ENCODE measurements at places on chromosomes 7 and 10.
A peak's percentile ranks its signal among the peaks of the same experiment; 100 is the strongest.

DNA sequence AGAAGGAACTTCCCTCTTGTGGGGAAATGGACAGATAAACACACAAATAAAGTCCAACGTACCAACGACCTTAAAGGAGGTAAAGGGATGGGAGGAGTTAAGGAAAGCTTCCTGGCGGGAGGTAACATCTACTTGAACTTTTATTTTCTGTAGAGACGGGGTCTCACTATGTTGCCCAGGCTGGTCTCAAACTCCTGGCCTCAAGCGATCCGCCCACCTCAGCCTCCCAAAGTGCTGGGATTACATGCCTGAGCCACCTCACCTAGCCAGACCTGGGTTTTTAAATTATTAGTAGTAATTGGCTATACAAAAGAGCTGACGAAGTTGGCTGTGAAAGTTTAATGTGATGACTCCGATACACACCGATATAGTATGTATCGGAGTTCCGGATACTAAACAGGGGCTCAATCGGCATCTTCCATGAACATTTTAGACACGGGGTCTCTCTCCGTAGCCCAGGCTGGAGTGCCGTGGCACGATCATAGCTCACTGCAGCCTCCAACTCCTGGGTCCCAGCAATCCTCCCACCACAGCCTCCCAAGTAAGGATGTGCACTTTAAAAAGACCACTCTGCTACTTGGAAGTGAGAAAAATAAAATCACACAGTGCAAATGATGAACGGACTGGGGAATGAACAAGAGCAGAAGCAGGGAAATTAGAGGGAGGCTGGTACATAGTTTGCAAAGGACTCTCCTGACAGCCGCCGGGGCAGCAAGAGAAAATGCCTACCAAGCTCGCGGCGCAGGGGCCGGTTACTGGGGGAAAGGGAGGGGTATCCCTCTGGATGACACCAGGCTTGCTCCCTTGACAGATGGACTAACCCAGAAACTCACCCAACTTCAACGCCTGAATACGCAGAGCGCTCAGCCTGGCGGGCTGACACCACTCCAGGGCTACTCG is 1.0 kb downstream of the BCL7B start:
- no peak for DNase-seq

GRCh38 chr7:76108540-76109233 is 60.8 kb downstream of the MDH2 start:
- DNase-seq = no peak

DNA sequence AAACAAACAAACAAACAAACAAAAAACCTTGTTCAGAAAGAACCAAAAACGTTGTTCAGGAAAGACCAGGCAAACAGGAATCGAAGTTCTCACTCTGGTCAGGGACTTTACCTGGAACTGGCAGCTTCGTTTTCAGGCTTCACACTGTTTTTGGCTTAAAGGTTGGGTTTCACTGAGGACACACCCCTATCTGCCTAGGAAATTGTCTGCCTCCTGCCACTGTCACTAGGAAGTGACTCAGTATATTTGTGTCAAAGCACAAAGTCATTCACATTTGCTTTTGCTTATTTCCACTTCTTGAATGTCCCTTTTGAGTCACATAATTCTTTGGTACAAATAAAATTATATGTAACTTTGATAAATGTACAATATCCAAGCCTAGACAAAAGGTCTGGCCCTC is 37.9 kb downstream of the PNLIPRP3 start:
- no peak for DNase-seq

GRCh38 chr10:126670056-126670894 is at the start of gene C10orf90:
Gene C10orf90, minus strand, starts transcription at chr10:126670693. Its CDS starts 213 bp downstream, at chr10:126670480.
- no peak for DNase-seq

- DNase-seq = peak; percentile 28
These were observed 15.0 kb upstream of the PCBD1 start for GRCh38 chr10:70903262-70903921.

GRCh38 chr7:25658375-25658774 is 430.1 kb upstream of the NPVF start:
- DNase-seq = no peak

GRCh38 chr7:139838876-139839275 is 9.8 kb downstream of the TBXAS1 start:
- no peak for DNase-seq

DNA sequence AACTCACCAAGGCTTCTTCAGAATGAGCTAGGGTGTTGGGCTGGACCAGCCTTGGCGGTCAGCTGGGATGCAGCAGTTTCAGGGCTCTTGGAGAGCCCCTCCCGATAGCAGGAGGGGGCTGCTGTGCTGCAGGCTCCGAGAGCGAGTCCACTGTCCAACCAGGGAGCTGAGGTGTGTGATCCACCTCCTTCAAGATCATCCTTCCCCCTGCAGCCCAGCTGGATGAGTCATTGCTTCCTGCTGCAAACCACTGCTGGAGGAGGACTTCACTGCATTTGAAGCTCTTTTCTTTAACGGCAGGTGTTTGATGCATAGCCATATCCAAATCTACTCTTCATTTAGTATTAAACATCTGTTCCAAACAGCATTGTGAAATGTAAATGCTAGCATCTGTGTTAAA is 54.2 kb upstream of the EBF3 start:
- no peak for DNase-seq

GRCh38 chr10:78217336-78217735 is 183.7 kb downstream of the RPS24 start:
- DNase-seq = no peak

DNA sequence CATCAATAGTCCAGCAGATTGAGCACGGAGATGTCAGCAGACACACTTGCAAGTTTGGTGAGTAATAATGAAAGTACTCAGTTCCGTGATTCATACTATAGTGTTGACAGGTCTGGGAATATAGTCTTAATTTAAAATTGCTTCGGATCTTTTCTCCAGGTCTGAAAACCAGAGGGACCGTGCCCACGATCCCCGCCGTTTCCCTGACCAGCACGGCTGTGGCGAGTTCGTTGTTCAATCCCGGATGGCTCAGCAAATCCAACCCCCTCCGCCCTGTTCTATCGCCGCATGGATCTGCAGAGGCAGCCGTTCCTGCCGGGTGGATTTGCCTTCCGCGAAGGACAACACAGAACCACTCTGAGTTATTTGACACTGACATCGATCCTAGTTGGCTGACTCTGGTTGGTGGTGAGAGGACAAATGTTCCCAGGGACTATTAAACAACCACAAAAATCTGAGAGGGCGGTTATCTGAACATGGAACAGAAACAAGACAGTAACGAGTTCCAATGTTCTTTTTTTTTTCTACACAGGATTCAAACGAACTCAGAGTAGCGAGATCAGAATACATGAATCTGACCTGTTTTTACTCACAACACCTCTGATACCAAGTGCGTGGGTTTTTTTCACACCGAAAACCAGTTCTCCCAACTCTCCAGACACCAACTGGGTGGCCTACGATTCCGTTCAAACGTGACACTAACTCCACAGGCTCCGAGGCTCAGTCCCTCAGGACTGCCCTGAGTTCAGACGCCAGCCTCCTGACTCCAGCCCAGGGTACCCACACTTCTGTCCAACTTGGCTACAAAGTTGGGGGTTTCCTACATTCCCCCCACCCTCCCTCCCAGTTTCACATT is 52.7 kb downstream of the RBM17 start:
- peak; percentile 54 for DNase-seq

- DNase-seq = no peak
These were observed 282.8 kb downstream of the ARHGAP12 start for GRCh38 chr10:31645786-31646185.

GRCh38 chr10:5977471-5978229 is at the start of gene IL15RA:
Gene IL15RA, minus strand, starts transcription at chr10:5977543. Its CDS starts 51 bp downstream, at chr10:5977492.
- DNase-seq = peak; percentile 90

GRCh38 chr7:85065306-85065705 is 121.5 kb downstream of the SEMA3D start:
- DNase-seq = no peak

GRCh38 chr7:38102507-38102906 is 75.5 kb upstream of the STARD3NL start:
- no peak for DNase-seq

GRCh38 chr10:109928475-109928891 is 5.2 kb upstream of the XPNPEP1 start:
- no peak for DNase-seq

Data from stimulated activated CD4-positive, alpha-beta T cell treated with anti-CD3 and anti-CD28 coated beads, Interleukin-2, amount 100 ng/mL, for 24 hours (primary cell).